ENCODE measurements at places on chromosomes 13 and 19.

GRCh38 chr13:23243066-23243465 is 62.3 kb downstream of the SGCG start:
- DNase-seq, result no peak

GRCh38 chr13:88622362-88622973 is 951.3 kb downstream of the SLITRK5 start:
- DNase-seq, result no peak

DNA sequence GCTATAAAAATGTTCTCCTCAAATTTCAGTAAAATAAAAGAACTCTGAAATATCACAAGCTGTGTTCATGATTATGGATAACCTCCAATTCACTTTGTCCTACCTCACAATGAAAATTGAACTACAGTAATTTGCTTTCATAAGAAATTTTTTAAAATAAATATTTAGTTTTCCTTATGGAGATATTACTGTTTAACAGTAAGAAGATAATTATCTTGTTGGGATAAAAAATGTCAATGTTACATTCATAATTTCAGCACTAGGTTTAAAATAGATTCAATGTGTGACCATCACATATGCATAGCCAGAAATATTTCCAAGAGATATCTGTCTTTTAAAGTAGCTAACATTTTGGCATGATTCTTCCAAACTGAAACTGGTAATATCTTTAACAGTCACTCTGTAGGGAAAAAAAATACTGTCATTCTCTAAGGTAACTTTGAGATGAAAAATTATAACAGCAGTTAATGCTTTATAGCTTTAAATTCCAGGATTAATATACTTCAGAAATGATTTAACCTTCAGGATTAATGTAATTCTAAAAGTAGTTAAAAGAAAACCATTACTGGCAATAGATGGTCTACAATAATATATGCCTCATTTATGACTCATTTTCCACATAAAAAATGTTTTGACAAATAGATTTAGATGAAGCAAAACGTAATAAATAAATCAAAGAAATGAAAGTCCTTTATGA is 91.3 kb downstream of the SPRY2 start:
- DNase-seq, result no peak

- no peak for DNase-seq
Observed at GRCh38 chr19:54133312-54133956, 4.1 kb upstream of the CNOT3 start.

DNA sequence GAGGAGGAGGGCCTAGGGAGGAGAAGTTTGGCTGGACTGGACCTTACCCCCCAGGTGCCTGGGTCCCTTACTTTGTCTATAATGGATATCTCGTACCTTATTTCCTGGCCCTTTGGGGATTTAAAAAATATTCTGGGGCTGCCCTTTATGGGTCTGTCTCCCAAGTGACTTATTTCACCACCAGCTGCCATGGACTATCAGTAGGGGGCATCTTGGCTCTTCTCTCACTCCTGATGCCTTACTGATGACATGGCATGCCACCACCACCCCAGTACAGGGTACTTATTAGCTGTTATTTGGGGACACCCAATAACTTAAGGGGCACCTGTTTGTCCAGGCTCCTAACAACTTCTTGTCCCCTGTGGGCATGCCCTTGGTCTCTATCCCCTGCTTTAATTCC is 38.0 kb downstream of the NFIX start:
- no peak for DNase-seq

DNA sequence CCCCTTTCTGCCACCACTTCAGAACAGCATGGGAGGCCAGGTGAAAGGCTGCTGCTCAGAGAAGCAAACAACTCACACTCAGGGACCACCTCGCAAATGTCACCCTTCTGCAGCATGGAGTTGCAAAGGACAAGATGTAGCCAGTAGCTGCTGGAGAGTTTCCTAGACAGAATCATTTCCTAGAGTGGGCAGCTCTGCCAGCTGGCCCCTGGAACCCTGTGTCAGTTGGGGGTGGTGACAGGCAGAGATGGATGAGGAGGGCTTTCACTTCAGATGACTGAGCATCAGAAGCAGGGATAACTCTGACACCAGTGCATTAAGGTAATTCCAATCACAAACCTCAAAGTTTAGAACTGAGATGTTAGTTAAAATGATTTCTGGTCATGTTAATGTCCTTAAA is 34.4 kb upstream of the EPHX3 start:
- DNase-seq, result no peak

- no peak for DNase-seq
Observed at GRCh38 chr19:8611391-8611876, 919 bp upstream of the ADAMTS10 start.

- DNase-seq, result no peak
Observed at GRCh38 chr19:32823747-32824102, 45.8 kb downstream of the SLC7A9 start.

DNA sequence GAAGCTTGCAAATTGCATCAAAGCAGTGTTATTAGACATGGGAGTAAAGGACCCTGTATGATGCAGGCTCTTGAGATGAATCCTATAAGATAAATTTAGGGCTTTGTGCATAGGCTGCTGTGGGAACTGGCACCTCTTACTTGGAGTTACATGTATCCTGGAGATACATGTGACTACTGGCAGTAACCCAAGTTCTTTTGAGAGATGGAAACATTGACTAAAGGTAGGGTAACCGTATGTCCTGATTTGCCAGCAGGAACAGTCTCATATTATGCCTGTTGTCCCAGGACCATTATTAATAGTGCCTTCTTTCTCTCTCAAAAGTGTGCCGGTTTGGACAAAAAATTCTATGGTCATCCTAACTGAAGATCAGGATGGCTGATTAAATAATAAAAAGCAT is 195.4 kb downstream of the LACC1 start:
- no peak for DNase-seq

DNA sequence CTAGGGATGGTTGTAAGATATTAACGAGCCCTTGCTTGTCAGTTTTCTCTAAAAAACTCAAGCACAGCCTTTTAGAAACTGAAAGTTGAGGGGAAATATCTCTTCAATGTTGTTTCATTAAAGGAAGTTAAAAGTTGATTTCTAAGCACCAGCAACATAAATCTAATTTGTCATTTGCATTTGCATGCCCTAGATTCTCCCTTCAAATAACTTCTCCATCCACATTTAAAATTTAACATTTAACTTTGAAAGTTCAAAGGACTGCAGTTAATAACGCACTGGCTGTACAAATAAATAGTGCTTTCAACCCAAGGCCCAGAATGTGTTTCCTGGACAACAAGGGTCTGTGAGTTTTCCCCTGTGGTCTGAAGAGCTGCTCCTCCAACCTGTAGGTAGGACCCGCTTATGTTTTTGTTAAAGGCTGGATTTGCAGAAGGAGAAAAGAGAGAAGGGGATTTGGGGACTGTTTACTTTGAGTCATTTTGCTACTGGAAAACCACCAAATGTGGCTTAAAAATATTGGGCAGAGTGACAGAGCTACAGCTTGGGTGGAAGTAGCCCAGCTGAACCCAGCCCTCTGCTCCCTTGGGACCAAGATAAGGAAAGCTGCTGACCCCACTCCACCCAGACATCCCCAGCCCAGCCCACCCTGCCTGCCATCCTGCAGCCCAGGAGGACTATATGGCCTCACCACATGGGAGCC is 39.8 kb downstream of the TNFRSF19 start:
- no peak for DNase-seq

DNA sequence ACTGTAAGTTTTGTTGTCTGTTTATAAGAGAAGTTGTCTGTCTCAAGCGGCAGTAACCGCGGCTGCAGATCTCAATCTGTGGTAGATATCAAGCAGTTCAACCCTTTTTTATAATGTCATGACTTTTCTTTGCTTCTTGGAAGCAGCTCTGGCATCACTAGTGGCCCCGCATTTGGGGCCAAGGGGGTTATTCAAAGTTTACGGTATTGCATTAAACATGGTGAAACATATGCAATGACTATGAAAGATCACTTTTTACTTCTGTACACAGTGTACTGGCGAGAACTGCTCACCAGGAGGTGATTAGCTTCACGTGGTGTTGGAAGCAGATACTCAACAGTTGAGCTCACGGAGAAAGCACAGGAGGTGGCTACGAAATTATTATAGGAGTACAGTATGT is 4.6 kb upstream of the FFAR3 start:
- no peak for DNase-seq

GRCh38 chr13:27808851-27809550 is 16.7 kb downstream of the GSX1 start:
- DNase-seq, result no peak

DNA sequence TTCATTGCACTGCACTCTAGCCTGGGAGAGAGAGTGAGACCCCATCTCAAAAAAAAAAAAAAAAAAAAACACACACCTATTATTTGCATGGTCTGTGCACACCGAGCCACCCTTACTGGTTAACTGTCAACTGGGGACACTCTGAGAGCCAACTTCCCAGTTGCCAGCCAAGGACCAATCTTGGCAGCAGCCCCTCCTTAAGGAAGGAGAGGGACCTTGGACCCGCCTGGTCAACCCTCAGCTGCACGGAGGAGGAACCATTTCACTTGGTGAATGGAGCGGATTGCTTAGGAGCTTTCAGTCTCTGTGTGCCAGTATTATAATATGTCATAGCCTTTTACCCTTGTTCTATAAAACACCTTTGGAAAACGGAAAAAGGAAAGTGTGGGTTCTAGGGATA is 24.9 kb downstream of the MICOS13 start:
- no peak for DNase-seq

GRCh38 chr13:80214521-80214991 is 126.4 kb downstream of the SPRY2 start:
- no peak for DNase-seq

DNA sequence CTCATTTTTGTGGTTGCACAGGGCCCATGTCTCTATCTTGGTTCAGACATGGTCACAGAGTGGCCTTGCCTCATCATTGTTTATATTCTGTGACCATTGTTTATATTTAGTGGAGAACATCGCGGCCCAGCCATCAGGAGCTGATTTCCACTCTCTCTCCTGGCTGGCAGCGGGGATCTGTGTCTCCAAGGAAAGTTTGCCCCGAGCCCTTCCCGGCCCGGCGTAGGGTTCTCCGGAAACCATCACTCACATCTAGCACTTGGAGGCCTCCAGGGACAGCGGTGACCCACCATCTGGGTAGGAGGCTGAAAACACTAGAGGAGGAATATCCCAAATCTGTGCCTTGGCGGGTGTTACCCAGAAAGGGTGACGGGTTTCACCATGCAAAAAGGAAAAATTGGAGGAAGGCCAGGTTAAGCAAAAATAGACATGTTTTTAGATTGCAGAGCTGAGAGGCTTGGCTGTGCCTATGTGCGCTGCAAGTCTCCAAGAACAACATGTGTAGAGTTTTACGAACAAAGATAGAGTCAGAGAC is 726 bp upstream of the ZNF358 start:
- no peak for DNase-seq

DNA sequence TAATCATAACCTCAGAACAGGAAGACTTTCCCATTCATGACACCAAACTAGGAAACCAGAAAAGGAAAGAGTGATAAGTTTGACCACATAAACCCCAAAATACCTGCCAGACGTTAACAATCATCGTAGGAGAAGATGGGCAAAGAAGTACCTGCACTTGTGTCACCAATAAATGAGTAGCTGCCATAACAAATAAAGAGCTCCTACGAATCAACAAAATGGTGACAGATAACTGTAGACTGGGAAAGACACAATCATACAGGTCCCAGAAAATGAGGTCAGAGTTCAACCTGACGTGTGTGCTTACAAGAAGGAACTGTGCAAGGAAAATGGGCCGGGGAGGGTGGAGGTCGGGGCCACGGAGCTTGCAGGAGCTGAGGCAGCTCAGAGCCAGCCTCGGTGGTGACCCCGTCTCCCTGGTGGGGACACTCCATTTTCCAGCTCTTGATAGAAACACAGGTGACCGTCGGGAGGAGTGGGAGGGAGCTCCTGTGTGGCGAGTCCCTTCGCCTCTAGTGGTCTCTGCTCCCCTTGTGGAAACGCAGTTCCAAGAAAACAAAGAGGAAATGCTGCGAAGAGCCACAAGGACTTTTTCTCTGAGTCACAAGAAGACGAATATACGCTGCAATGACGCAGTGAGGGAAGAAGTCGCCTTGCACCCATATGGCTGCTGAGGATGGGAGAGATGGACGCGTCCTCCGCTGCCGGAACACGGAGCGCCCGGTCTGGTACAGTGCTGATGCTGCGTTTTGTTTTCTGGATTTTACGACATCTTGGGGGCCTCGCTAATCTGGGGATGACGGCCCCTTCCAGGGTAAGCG is 9.5 kb downstream of the PIP5K1C start:
- no peak for DNase-seq

DNA sequence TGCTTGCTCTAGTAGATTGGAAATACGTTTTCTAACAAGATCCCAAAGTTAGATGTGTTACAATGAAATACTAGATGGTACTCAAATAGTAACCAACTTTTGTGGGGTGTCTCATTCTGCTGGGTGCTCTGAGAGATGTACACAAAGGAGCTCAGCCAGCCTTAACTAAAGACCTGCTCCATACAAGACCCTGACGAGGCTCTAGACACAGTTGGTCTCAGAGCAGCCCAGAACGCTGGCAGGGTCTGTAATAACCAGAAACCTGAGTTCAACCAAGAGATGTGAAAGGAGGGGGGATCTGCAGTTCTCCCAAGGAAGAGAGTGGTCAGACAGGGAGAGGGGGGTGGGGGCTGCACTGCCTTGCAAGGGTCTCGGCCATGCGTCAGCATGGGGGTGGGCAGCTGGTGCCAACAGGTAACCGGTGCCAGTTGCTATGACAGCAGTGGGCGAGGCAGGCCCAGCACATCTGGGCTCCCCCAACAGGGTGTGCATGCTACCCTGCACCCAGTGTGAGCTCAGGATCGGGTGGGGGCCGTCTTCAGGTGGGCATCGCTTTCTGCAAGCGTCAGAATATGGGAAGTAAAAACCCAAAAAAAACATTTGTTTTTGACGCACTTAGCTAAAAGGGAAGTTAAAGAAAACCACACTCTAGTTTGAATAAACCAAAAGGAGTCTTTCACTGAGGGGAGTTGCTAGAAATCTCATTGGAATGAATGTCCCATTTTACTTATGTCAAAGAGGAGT is 68.0 kb upstream of the GPR183 start:
- DNase-seq, result no peak

DNA sequence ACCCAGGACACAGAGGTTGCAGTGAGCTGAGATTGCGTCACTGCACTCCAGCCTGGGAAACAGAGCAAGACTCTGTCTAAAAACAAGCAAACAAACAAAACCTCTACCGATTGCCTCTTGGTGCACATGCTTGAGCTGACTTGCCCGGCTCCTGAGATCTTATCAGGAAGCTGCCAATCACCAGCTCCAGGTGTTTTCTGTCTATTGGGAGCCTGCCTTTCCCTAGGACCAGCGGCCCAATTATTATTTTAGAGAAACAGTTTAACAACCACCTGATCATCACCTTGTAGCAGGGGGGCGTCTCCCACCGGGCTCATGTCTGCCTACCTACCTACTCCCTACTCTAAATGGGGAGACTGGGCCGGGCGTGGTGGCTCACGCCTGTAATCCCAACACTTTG is 10.8 kb downstream of the CLEC4M start:
- no peak for DNase-seq

DNA sequence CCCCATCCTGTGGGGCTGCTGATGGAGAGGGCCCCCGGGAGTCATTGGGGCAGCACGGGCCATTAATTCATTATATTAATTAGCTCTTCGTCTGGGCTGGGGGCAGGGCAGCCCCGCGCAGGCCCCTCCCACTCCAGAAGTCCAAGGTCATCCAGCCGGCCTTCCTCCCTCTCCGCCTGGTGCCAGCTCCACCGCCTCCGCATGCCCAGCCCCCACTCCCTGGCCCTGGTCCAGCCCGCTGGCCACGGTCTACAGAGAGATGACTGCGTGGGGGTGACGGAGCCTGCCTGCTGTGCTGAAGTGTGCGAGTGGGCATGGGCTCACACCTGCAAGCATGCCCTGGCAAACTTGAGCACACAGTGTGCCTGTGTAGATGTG is 8.8 kb downstream of the IGLON5 start:
- no peak for DNase-seq
